ENCODE measurements at places on chromosomes 7 and 10.
A peak's percentile ranks its signal among the peaks of the same experiment; 100 is the strongest.

GRCh38 chr7:37372750-37373149 is 75.9 kb downstream of the ELMO1 start:
- ATAC-seq: no peak

- ATAC-seq: no peak
Observed at GRCh38 chr10:99537086-99537988, 4.6 kb downstream of the NKX2-3 start.

DNA sequence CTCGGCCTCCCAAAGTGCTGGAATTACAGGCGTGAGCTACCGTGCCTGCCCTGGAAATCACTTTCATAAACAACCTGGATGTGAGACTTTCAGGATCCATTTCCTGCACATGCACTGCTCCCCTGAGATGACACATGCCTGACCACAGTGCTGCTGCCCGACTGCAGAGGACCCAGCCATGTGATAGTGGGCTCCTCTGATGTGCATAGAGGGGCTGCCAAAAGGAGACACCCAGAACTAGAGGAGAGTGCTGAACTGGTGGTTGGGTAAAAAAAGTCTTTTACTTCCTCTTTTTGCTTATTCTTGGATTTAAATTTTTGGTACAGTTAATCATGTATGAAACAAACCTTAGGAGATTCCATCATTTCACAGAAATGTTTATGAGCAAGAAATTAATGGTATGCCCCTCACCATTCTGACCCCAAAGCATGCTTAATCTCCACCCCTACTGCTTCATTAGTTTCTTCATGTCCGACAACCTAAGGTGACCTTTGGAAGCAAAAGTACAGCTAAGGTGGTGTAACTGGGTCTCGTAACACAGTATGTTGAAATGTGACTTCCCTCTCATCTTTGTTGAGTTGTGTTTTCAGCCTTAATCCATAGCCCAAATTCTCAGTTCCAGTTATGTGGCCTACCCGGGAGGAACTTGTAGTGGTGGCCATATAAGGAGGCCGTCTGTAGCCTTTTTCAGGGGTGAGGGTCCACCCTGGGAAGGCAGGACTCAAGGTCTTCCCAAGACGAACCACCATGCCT is 111.1 kb downstream of the RNF216 start:
- ATAC-seq: peak; percentile 64

DNA sequence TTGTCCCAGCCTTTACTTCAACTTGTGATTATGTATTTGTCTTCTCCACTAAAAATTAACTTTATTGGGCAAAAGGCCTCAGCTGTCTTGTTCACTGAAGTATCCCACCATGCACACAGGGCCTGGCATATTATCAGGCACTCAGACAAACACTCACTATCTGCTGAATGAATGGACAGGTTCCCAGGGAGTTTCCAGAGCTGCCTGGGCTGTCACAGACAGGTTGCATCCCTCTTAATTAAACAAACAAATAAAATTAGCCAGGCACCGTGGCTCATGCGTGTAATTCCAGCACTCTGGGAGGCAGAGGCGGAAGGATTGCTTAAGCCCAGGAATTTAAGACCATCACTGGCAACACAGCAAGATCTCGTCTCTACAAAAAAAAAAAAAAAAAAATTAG is 1.5 kb upstream of the TSPAN14 start:
- ATAC-seq: no peak

- ATAC-seq: no peak
Observed at GRCh38 chr7:105020926-105021325, 6.9 kb downstream of the KMT2E start.

GRCh38 chr10:3031490-3031889 is 35.9 kb upstream of the PFKP start:
- ATAC-seq: no peak
